ENCODE measurements at places on chromosomes 7 and 10. TPM values are rescaled to one million over a fixed set of nuclear protein-coding genes. Genes with fewer than 3 reads are reported as not detected.

GPNMB gene
- 19.5 TPM for total RNA-seq

HPS1 gene
- total RNA-seq, result 88.5 TPM

WNT2 gene
- not detected for total RNA-seq

VSIR gene
- 125 TPM for total RNA-seq

OPN1SW gene
- total RNA-seq, result not detected

NUTM2E gene
- total RNA-seq, result 0.37 TPM

- H3K36me3 ChIP-seq, result no peaks in the 10 kb centered on the region
- no peak overlapping the region for H3K27ac ChIP-seq
- no peak overlapping the region for H3K4me3 ChIP-seq
- no peak for DNase-seq
- H3K27me3 ChIP-seq, result peaks cover 13% of the 10 kb centered on the region
- H3K4me1 ChIP-seq, result no peaks in the 10 kb centered on the region
Observed at GRCh38 chr10:31635009-31635408, 293.6 kb downstream of the ARHGAP12 start.

DNA sequence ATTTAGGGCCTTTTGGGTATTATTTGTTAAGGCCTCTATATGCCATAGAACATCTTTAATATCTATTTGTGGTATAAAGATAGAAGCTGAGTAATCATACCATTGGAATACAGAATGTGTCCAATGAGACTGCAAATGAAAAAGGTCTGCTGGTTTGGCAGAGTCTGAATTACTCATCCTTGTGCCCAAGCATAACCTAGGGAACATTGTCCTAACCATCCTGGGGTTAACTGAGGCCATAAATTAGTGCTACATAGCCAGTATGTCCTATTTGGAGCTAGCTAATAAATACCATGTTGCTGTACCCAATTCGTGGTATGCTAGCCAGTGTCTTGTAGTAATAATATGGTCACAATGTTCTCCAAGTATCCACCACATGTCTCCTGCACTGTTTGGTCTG is 117.1 kb downstream of the ANKRD26 start:
- peaks cover 2% of the 10 kb centered on the region for H3K4me1 ChIP-seq
- peaks cover 4% of the 10 kb centered on the region for H3K36me3 ChIP-seq
- DNase-seq, result no peak

GRCh38 chr10:67603086-67603485 is 92.9 kb downstream of the CTNNA3 start:
- H3K27ac ChIP-seq, result no peak overlapping the region
- peaks cover 2% of the 10 kb centered on the region for H3K27me3 ChIP-seq
- H3K4me3 ChIP-seq, result no peak overlapping the region
- H3K4me1 ChIP-seq, result peaks cover 9% of the 10 kb centered on the region
- H3K36me3 ChIP-seq, result peaks cover 3% of the 10 kb centered on the region
- DNase-seq, result no peak

DNA sequence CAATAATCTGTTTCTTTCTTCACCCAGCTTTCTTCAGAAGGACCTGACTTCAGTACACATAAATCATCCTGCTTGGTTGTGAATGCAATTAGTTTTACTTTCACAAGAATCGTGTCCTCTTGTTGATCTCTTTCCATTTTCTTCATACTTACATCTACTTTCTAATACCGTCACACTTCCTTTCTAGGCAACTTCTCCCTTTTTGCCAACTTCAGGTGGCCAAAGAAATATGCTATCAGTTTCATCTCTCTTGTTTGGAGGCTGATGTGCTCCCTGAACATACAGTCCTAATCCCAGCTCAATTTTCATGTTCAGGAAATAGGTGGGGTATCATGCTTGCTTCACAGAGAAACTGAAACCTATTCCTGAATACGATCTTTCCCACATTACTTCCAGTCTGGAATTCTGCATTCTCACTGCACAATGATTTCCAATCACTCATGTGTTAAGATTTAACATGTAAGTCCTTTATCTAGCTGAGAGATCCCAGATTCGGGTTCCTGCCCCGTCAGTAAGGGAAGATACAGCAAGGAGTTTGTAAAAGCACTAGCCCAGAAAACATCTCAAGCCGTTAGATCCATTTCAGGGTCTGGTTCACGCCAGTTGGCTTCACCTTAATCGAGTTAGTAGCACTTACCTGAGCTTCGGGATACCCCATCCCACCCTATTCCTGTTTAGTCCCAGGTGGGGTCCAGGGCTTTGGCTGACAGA is 994 bp downstream of the SLC25A28 start:
- H3K4me3 ChIP-seq, result peak overlapping the region; percentile 96
- H3K36me3 ChIP-seq, result peaks cover 15% of the 10 kb centered on the region
- DNase-seq, result no peak
- peaks cover 40% of the 10 kb centered on the region for H3K4me1 ChIP-seq
- H3K27me3 ChIP-seq, result peaks cover 2% of the 10 kb centered on the region

- no peaks in the 10 kb centered on the region for H3K27me3 ChIP-seq
- peaks cover 3% of the 10 kb centered on the region for H3K4me1 ChIP-seq
- H3K36me3 ChIP-seq, result peaks cover 1% of the 10 kb centered on the region
- H3K4me3 ChIP-seq, result no peak overlapping the region
- DNase-seq, result no peak
Observed at GRCh38 chr10:21975378-21975990, 28.0 kb downstream of the DNAJC1 start.

DNA sequence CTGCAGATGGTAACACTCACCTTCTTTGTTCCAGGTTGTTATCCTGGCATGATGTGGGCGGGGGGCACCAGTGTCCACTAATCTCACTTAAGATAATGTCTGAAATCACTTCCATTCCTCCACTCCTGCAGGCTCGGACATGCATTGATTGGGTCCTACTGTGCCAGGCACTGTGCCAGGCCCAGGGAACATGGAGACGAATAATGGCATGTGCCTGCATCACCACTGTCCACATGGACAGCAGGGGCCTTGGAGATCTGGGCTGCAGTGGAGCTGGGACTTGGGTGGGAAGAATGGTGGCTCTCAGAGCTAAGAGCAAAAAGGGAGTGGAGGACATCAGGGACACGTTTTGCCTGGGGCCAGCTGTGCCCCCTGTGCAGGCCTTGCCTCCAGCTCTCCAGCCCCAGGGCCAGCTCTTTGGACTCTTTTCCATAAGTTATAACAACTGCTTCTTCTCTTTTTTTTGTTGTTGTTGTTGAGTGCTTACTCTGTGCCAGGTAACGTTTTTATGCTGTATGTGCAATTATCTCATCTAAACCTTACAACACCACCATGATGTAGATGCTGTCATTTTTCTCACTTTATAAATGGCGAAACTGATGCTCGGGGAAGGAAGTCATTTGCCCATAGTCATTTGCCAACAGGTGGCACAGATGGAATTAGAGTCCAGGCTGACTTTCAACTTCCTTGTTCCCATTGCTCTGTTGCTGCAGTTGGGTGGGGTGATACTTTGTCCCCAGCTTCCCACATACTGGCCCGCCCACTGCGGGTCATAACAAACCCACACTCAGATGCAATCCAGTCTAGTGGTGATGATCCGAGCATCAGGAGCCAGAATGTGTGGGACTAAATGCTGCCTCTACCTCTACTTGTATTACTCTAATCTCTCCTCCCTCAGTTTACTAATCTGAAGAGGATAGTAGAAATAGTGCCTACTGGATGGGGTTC is 19.1 kb downstream of the PLPP4 start:
- H3K36me3 ChIP-seq, result no peaks in the 10 kb centered on the region
- no peaks in the 10 kb centered on the region for H3K4me1 ChIP-seq
- DNase-seq, result no peak
- no peak overlapping the region for H3K4me3 ChIP-seq
- H3K27ac ChIP-seq, result no peak overlapping the region
- peaks cover 2% of the 10 kb centered on the region for H3K27me3 ChIP-seq

DNA sequence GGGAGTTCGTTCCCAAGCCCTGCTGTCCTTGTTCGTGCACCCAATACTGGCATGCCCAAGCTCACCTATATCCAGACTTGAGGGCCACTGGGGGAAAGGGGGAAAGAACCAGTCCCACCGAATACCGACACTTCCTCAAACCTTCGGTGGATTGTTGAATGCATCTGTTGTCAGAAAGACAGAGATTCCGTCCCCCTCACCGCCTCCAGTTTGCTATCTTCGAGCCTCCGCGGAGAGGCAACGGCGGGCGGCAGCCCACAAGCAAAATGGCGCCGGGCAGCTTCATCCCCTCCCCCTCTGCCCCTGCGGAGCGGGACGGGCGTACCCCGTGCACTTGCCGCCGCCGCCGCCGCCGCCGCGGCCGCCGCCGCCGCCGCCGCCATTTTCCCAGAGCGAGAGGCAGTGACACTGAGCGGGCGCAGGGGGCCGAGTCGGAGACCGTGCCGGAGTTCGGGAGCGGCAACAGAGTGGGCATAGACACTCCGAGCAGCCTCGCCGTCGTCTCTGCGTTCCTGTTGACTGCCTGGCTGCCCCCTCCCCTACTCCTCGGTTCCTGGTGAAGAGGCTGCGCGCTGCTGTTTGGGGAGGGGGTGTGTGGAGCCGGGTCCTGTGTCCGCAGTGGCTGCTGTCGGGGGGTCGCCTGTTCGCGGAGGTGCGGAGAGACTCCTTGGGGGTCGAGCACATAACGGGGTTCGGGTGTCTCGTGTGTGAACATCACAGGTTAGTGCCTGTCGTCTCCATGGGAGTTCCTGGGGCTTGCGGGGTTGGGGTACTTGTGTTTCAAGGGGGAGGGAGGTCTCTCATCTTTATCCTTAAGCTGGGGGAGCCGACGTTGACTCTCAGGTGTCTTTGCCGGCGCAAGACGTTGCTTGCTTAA is at the start of gene KMT2E:
TSS of gene KMT2E (plus strand) at position 390 of the 877 bp plus-strand sequence. CDS start 26,748 bp downstream, outside the sequence.
- DNase-seq, result peak; percentile 93
- peaks cover 26% of the 10 kb centered on the region for H3K4me1 ChIP-seq
- no peaks in the 10 kb centered on the region for H3K27me3 ChIP-seq
- peaks cover 42% of the 10 kb centered on the region for H3K36me3 ChIP-seq
- peak within 1 kb of the TSS; percentile 94 for H3K4me3 ChIP-seq

DNA sequence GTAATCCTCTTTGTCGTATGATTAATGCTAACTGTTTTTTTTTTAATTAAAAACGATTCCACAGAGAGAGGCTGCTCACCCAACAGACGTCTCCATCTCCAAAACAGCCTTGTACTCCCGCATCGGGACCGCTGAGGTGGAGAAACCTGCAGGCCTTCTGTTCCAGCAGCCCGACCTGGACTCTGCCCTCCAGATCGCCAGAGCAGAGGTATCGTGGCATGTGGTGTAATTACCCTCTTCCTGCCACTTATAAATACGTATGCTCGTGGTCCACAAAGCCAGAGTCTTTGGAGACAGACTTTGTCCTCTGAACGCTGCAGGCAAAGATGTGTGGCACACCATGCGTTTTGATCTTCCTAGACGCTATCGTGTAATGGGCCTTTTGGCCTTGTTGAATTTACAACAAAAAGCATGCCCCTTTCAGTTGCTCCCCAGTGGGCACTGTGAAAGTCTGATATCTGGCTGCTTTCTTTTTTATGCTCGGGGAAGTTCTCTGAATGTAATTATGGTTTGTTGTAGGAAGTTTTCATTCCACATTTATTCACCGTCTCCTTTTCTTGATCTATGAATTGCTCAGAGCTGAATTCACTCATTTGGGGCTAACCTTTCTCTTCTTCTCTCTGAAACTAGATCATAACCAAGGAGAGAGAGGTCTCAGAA is 33.6 kb upstream of the BTBD16 start:
- H3K27me3 ChIP-seq, result peaks cover 4% of the 10 kb centered on the region
- H3K27ac ChIP-seq, result no peak overlapping the region
- no peaks in the 10 kb centered on the region for H3K4me1 ChIP-seq
- H3K4me3 ChIP-seq, result no peak overlapping the region
- no peak for DNase-seq

- H3K4me3 ChIP-seq, result peak overlapping the region; percentile 81
- H3K27me3 ChIP-seq, result no peaks in the 10 kb centered on the region
- H3K36me3 ChIP-seq, result peaks cover 44% of the 10 kb centered on the region
- H3K27ac ChIP-seq, result peak overlapping the region; percentile 90
- DNase-seq, result no peak
- H3K4me1 ChIP-seq, result peaks cover 81% of the 10 kb centered on the region
Observed at GRCh38 chr10:14562218-14563075, 212.2 kb downstream of the FAM107B start.

DNA sequence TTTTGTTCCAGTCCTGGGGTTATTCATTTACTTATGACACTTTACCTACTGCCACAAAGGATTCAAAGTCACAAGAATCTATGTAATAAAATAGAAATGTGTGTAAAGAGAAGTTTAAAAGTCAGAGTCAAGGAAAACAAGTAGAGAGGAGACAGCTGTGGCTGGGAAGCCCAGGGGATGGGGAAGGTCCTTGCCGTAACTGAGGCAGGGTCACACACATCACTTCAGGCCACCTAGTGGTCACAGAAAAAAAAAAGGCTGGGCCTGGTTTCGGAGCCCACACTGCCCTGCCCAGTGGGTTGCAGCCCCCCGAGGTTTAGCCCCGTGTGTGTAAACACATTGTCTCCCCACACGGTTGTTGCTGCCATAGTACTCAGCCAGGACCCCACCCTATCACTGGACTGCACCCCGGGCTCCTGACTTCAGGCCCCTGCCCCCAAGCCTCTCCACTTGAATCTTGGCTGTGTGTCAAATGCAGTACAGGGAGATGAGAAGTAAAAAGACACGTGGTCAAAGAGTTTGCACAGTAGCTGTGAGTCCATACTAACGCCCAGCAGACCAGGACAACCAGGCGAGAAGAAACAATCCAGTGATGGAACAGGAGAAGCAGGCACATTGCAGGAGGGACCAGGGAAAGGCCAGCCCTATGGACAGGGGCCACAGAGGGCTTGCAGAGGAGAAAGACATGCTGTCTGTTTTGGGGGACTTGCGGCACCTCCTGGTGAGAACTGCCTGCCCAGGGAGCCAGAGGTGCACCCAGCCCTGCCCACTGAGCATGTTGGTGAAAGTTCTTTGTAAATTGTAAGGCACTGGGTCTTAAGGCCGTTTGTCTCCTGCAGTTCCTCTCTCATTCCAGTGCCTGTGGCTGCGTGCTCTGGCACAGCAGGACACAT is 91.4 kb upstream of the MACROH2A2 start:
- no peak overlapping the region for H3K4me3 ChIP-seq
- H3K4me1 ChIP-seq, result peaks cover 2% of the 10 kb centered on the region
- DNase-seq, result no peak
- H3K27ac ChIP-seq, result no peak overlapping the region

- no peaks in the 10 kb centered on the region for H3K4me1 ChIP-seq
- no peaks in the 10 kb centered on the region for H3K36me3 ChIP-seq
- no peak for DNase-seq
- peaks cover 7% of the 10 kb centered on the region for H3K27me3 ChIP-seq
- H3K4me3 ChIP-seq, result no peak overlapping the region
Observed at GRCh38 chr10:91879515-91880170, 29.6 kb downstream of the FGFBP3 start.

GRCh38 chr10:72783410-72783833 is 91.5 kb downstream of the MCU start:
- no peak overlapping the region for H3K27ac ChIP-seq
- no peaks in the 10 kb centered on the region for H3K27me3 ChIP-seq
- DNase-seq, result no peak
- H3K4me1 ChIP-seq, result no peaks in the 10 kb centered on the region

DNA sequence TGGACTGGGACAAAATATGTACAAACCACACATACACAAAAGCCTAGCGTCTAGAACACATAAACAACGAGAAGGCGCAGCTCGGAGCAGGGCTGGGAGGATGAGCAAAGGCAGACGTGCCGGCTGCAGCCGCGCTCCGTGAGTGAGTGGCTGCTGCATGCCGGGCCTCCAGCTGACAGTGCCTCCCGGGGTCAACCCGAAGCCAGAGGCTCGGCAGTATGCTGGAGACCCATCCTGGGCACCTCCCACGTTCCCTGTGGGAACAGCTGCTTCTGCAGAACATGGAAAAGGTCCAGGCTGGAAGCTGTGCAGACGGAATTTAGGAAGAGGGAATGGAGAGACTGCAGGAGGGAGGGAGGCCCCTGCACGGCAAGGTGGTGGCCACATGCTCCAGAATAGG is 3.6 kb upstream of the GPR146 start:
- H3K27ac ChIP-seq, result no peak overlapping the region
- no peak overlapping the region for H3K4me3 ChIP-seq
- no peak for DNase-seq
